ENCODE measurements at places on chromosomes 13 and 19.

GRCh38 chr19:55149078-55150003, at the start of gene TNNT1:
TSS of gene TNNT1 (minus strand) at chr19:55149206. CDS start at chr19:55147157, 2,049 bp downstream.
- DNase-seq = no peak

GRCh38 chr13:40706439-40706838, 40.0 kb upstream of the FOXO1 start:
- DNase-seq = no peak

GRCh38 chr19:2992958-2993357, 15.6 kb downstream of the TLE6 start:
- no peak for DNase-seq

- DNase-seq = no peak
Observed at GRCh38 chr13:39547108-39547507, 55.9 kb downstream of the LHFPL6 start.

DNA sequence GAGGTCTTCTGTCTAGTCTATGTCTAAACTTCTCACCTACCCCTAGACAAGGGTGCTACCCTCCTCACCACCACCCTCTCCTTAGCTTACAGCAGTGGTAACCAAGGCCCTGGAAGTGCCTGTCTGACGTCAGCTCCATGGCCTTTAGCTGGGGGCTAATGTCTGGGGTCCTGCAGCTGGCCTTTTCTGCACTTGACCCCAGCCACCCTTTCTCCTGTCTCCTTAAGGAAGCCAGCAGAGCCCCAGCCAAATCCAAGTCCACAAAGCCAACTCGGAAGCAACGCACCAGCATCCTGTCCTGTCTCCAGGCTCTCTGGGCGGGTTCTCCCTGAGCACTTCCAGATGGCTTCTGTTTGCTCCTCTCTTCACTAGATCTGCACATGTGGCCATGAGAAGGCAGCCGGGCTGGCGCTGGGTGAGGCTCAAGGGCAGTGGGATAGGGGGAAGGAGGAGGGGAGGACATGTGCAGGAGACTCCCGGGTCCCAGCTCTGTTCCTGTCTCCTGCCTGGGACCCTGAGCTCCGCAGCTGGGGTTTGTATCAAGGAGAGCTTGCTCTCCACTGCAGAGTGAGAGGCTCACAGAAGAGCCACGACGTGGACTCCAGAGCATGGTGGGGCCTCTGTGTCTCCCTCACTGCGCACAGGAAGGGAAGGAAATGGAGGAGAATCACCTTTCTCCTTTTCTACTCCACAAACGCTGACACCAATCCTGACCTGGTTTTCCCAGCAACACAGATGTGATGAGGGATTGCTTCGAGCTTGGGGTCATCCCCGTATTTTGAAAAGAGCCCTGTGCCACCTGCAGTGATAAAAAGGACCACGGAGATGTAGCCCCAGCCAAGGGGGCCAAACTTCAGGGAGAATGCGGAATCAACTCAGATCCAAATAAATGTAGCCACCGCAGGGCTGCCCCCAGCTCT, 204.2 kb downstream of the USP12 start:
- DNase-seq = no peak

GRCh38 chr19:41564515-41565378, 11.2 kb upstream of the CEACAM21 start:
- no peak for DNase-seq

DNA sequence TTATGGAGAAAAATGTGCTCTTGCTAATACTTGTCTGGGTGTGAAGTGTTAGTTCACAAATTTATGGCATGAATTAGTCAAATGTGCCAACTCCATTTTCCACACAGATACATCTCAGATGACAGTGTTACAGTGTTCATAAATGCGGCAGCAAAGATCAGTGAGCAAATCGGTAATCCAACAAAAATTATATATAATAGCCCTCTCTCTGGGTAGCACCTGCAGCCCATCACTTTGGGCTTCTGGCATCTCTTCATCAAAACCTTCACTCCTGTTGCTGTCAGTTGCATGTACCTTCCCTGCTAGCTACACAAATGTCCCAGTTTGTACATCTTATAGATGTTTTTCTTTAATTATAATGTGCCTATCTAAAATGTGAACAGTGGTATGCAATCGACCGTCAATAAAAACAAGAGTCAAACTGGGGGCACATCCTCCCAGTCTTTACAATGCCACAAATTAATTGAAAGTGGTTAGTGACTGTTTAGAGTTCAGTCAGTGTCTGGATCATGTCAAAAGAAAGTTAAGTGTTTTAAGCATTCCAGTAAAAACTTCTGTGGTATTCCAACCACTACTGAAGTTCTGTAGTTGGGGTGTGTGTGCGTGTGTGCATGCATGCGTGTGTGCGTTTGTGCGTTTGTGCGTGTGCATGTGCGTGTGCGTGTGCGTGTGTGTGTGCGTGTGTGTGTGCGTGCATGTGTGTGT, 448.9 kb downstream of the DCT start:
- no peak for DNase-seq

GRCh38 chr13:42378383-42378780, 106.4 kb downstream of the AKAP11 start:
- no peak for DNase-seq

Measured in stimulated activated CD8-positive, alpha-beta memory T cell treated with anti-CD3 and anti-CD28 coated beads, Interleukin-15, amount 100 ng/mL, for 48 hours (primary cell).